ENCODE measurements at places on chromosomes 5 and 9. TPM values are rescaled to one million over a fixed set of nuclear protein-coding genes. Genes with fewer than 3 reads are reported as not detected.

Gene PRSS3
- 10.7 TPM for total RNA-seq

Gene GNG10
- total RNA-seq: 33.0 TPM

Gene WNT8A
- not detected for total RNA-seq

Gene EPB41L4B
- total RNA-seq: 0.15 TPM

Gene GDF9
- not detected for total RNA-seq

Gene BARHL1
- not detected for total RNA-seq

Gene GMCL2
- total RNA-seq: not detected

Gene QRFP
- total RNA-seq: not detected

Gene PCDHGA5
- total RNA-seq: 0.78 TPM

Gene MED10
- 55.6 TPM for total RNA-seq

Gene MROH2B
- total RNA-seq: not detected

Gene OR1Q1
- not detected for total RNA-seq

Gene S1PR3
- 18.9 TPM for total RNA-seq

Gene SLC27A6
- 0.18 TPM for total RNA-seq

Gene REXO4
- total RNA-seq: 29.5 TPM

Gene SCGB3A2
- total RNA-seq: not detected

Gene GPR151
- not detected for total RNA-seq

Gene ANKDD1B
- 0.65 TPM for total RNA-seq

Gene AGXT2
- total RNA-seq: not detected

Gene SLC2A6
- total RNA-seq: 35.7 TPM

Gene RABGAP1
- total RNA-seq: 43.1 TPM

Gene FBP1
- 2.2 TPM for total RNA-seq

Gene HTR4
- total RNA-seq: not detected

Gene GOLM1
- 108 TPM for total RNA-seq

Gene FOXD4L6
- not detected for total RNA-seq

Gene LRRC19
- not detected for total RNA-seq

Gene OTP
- not detected for total RNA-seq

Gene CTSL
- total RNA-seq: 105 TPM

Gene PTGER4
- total RNA-seq: 23.6 TPM

Gene TIMD4
- not detected for total RNA-seq

Gene PCDHGA2
- 1.2 TPM for total RNA-seq

Gene MRRF
- 36.4 TPM for total RNA-seq

Gene GNA14
- 3.3 TPM for total RNA-seq

Gene SPINK13
- not detected for total RNA-seq

Gene AJM1
- 1.3 TPM for total RNA-seq

Gene NUTM2F
- not detected for total RNA-seq

Gene PSMD5
- 70.2 TPM for total RNA-seq

Gene MFAP3
- total RNA-seq: 31.7 TPM

Gene PLPP7
- 0.83 TPM for total RNA-seq

Gene MTX3
- 8.3 TPM for total RNA-seq

Gene PCDHB13
- total RNA-seq: 0.77 TPM

Gene N4BP3
- total RNA-seq: 38.2 TPM

Gene STPG3
- total RNA-seq: not detected

Gene PLAC8L1
- total RNA-seq: 0.80 TPM

Gene SLC6A7
- not detected for total RNA-seq

Gene LRRC8A
- 126 TPM for total RNA-seq
